Transverse colon (tissue), 4 donors: ENCODE measurements at places on chromosomes 7 and 10. TPM values are rescaled to one million over a fixed set of nuclear protein-coding genes. Genes with fewer than 3 reads are reported as not detected.

The FAM237B gene
- not detected for total RNA-seq

DNA sequence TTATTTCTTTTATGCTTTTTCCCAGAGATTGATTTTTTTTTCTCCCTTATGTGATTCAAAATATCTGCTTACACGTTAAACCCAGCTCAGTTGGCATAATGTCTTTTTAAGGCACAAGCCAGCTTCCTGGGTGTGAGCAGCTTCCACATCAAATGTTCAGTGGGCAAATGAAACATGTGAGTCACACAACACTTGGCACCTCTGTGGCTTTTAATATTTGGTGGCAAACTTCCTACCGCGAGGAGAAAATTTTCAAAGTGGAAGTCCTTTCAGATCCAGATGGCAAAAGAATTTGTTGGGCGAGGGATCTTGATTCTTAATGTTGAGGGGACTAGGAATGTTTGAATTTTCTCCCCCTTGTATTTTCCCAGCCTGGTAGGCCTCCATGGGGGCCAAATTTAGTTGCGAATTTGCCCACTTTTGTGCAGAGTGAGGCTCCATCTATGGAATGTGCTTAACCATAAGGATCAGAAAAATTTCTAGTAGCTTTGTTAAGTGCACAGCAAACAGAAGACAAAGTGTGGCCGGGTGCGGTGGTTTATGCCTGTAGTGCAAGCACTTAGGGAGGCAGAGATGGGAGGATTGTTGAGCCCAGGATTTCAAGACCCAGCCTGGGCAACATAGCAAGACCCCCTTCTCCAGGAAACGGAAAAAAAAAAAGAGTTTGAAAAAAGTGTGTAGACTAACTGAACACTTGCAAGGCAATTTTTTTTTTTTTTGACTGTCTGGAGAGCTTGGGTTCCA is 31.0 kb downstream of the CUX1 start:
- no peaks in the 10 kb centered on the region for H3K27me3 ChIP-seq
- H3K4me1 ChIP-seq, result no peaks in the 10 kb centered on the region
- H3K36me3 ChIP-seq, result no peaks in the 10 kb centered on the region
- DNase-seq, result no peak

The ASB4 gene
- total RNA-seq, result not detected

DNA sequence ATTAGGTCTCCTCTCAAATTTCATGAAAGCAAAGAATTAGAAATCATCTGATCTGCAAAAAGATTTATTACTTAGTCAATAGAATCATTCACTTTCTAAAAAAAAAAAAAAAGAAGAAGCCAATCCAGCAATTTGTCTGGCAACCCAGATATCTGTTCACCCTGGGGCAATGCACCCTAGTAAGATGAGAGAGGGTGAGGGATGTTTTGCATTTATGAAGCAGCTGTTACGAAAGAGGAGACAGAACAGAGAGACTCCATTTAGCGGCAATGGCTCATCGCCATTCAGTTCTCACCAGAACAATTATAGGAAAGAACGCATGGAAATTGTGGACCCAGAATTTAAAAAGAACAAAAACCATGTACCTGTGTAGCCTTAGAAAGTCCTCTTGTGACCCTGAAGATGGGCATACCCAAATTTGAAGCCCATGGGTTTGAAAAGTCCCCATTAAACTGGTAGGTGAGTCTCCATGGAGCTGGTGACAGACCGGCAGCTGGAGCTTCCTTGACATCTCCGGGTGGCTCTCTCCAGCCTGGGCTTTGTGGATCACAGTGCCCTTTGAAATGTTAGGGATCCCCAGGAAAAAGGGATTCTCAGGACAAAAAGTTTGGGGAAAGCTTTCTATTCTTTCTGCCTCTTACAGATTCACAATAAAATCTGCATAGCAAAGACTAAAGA is 45.5 kb upstream of the CCDC3 start:
- H3K36me3 ChIP-seq, result no peaks in the 10 kb centered on the region
- H3K27ac ChIP-seq, result no peak overlapping the region
- H3K4me1 ChIP-seq, result no peaks in the 10 kb centered on the region
- no peaks in the 10 kb centered on the region for H3K27me3 ChIP-seq

The BICC1 gene
- total RNA-seq, result 0.60 TPM

DNA sequence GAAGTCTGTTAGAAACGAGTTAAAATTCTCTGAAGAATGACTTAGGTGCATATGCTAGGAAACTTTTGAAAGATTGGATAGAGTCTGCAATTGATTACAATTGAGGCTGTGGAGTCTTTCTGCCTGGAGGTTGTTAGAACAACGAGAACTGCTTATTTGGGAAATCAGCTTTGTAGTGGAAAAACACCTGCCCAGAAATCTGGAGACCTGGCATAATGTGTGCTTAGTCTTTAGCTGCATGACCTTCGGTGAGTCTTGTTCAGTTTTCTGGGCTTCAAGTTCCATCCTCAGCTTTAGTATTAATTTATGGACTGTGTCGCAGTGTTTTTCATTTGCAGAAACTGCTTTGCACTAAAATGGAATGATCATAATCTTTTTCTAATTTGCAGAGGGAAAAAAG is 31.7 kb downstream of the CCNY start:
- H3K4me1 ChIP-seq, result peaks cover 39% of the 10 kb centered on the region
- H3K36me3 ChIP-seq, result no peaks in the 10 kb centered on the region
- no peak overlapping the region for H3K27ac ChIP-seq
- H3K4me3 ChIP-seq, result no peak overlapping the region

- H3K27ac ChIP-seq, result no peak overlapping the region
- H3K36me3 ChIP-seq, result no peaks in the 10 kb centered on the region
- peaks cover 11% of the 10 kb centered on the region for H3K27me3 ChIP-seq
- H3K4me1 ChIP-seq, result no peaks in the 10 kb centered on the region
Observed at GRCh38 chr10:27344568-27345454, 104.2 kb upstream of the ACBD5 start.

The AZGP1 gene
- total RNA-seq, result not detected

- no peak overlapping the region for H3K4me3 ChIP-seq
- no peak overlapping the region for H3K27ac ChIP-seq
- H3K27me3 ChIP-seq, result no peaks in the 10 kb centered on the region
- DNase-seq, result no peak
- no peaks in the 10 kb centered on the region for H3K36me3 ChIP-seq
- H3K4me1 ChIP-seq, result no peaks in the 10 kb centered on the region
Observed at GRCh38 chr7:125606671-125607070, 677.0 kb upstream of the POT1 start.

DNA sequence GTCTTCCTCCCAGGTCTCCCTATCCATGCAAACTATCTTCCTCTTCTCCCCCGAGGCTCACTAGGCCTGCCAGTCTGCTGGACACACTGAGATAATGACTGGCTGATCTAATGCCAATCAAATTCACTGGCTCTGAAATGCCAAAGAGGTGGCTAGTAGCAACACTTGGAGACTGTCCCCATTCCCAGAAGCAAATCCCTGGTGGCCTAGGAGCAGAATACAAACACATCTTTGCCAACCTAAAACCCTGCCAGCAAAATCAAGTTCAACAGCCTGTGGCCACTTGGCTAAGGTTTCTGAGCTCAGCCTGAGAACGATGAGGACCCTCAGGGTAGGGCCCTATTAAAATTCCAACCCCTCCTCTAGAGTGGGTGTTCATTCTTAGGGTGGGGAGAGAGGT is 46.6 kb downstream of the SH3PXD2A start:
- peaks cover 13% of the 10 kb centered on the region for H3K4me1 ChIP-seq
- no peak overlapping the region for H3K4me3 ChIP-seq
- no peak for DNase-seq
- H3K27ac ChIP-seq, result no peak overlapping the region
- no peaks in the 10 kb centered on the region for H3K36me3 ChIP-seq

GRCh38 chr10:10850214-10850613 is 167.5 kb upstream of the CELF2 start:
- no peaks in the 10 kb centered on the region for H3K27me3 ChIP-seq
- peaks cover 12% of the 10 kb centered on the region for H3K4me1 ChIP-seq
- no peak for DNase-seq
- no peak overlapping the region for H3K4me3 ChIP-seq

The GIMAP5 gene
- total RNA-seq, result 8.9 TPM

DNA sequence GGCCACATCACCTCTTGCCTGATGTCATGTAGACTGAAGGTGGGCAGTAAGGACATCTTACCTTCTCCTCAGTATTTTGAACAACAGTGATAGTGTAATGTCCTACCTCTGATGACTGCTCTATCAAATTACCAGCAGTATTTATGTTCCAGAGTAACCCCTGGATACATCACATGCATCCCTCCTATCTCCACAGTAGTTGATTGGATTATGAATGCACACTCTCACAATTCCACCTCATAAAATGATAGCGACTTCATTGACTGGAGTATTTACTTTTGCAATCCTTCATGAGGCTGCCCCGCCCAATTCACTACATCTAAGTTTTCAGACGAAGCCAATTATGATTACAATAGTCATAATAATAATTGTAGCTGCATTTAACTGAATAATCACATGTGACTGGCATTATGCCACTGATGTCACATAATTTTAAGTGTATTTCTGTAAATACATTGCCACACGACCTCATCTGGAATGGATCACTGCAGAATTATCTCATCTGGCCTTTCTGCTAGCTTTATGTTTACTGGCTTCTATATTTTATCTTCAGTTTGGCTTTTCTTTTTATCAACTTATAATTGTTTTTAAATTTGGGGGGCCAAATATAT is 268.9 kb downstream of the SLC25A13 start:
- no peak for DNase-seq
- no peak overlapping the region for H3K27ac ChIP-seq
- H3K36me3 ChIP-seq, result no peaks in the 10 kb centered on the region
- no peaks in the 10 kb centered on the region for H3K4me1 ChIP-seq

DNA sequence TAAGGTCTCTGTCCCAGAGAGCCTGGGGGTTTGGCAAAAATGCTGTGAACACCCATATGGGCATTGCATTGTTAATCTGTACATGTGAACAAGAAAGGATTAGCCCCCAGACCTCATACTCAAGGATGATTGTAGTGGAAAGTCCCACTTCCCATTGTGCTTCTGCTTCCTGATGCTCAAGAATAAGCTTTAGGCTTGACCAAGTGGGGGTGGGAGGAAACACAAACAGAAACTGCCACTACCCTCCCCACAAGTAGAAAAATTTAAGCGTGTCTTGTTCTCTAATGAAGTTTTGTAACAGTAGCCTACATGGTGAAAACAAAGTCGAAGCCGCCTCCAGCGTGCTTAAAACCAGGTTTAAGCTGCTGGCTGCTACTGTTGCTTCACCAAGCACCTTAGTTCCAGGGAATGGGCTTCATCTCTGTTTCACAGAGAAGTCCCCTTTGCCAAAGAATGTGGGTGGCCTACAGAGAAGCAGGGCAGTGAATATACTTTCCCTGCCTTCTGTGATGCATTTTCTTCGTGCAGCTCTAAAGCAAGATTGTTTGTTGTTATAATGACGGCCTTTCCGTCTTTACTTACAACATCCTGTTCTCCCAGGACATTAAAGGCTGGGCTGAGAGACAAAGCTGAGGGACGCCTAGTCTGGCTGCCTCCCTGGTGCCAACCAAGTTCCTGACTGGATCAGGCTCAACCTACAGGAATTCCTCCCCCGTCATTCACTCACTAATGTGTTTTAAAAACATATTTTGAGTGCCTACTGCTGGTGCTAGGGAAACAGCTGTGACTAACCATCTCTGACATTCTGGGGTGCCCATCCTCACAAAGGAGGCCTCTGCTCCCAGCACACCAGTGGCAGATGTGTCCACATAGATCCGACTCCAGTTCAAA is 32.1 kb upstream of the CCSER2 start:
- no peak for DNase-seq
- no peaks in the 10 kb centered on the region for H3K4me1 ChIP-seq
- H3K27ac ChIP-seq, result no peak overlapping the region

The TRIM4 gene
- total RNA-seq, result 40.0 TPM

GRCh38 chr10:60863796-60864195 is 80.2 kb downstream of the RHOBTB1 start:
- H3K27me3 ChIP-seq, result no peaks in the 10 kb centered on the region

DNA sequence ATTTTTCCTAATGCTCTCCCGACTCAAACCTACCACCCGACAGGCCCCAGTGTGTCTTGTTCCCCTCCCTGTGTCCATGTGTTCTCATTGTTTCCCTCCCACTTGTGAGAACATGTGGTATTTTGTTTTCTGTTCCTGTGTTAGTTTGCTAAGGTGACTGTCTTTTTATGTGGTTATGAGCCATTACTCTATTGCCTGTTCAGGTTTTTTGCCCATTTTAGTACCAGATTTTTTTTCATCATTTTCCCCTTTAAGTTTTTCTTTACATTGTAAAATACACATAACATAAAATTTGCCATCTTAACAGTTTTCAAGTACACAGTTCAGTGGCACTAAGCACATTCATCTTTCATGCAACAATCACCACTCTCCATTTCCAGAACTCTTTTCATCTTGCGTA is 133.5 kb downstream of the GPR158 start:
- H3K27ac ChIP-seq, result no peak overlapping the region
- H3K27me3 ChIP-seq, result no peaks in the 10 kb centered on the region
- no peaks in the 10 kb centered on the region for H3K4me1 ChIP-seq
- no peak for DNase-seq
- H3K4me3 ChIP-seq, result no peak overlapping the region

The EGR2 gene
- total RNA-seq, result 0.82 TPM

GRCh38 chr7:49125246-49125645 is 200.9 kb downstream of the CDC14C start:
- H3K27ac ChIP-seq, result no peak overlapping the region
- no peaks in the 10 kb centered on the region for H3K4me1 ChIP-seq
- H3K27me3 ChIP-seq, result no peaks in the 10 kb centered on the region
- no peaks in the 10 kb centered on the region for H3K36me3 ChIP-seq
- no peak for DNase-seq
- no peak overlapping the region for H3K4me3 ChIP-seq

The UCN3 gene
- total RNA-seq, result not detected

DNA sequence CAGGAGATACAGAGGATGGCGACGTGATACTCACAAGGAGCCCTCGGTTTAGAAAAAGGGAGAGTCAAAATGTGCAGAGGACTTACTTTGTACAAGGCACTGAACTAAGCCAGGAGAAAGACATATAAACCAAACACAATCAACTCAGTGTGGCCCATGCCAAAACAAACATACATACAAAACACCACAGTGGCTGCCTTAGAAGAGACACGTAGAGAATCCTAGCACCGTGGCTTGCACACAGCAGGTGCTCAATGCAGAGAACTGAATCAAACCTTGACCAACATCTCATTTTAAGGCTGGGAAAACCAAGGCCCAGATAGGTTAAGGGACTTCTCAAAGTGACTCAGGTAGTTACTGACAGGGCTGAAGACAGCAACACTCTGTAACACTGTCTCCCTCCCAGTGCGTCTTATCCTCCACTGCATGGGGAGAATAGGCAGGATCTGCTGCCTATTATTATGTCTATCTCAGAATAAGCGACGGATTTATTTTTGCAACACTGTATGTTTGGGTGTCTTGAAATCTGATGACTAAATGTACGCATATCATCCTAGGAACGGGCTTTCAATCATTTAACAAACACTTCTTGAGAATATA is 11.0 kb downstream of the SORBS1 start:
- H3K27ac ChIP-seq, result peak overlapping the region; percentile 47
- no peak overlapping the region for H3K4me3 ChIP-seq
- H3K36me3 ChIP-seq, result no peaks in the 10 kb centered on the region
- DNase-seq, result no peak
- H3K27me3 ChIP-seq, result no peaks in the 10 kb centered on the region
- H3K4me1 ChIP-seq, result peaks cover 58% of the 10 kb centered on the region

GRCh38 chr10:100912013-100912604 is 654 bp upstream of the SLF2 start:
- peak overlapping the region; percentile 17 for H3K4me3 ChIP-seq
- peaks cover 8% of the 10 kb centered on the region for H3K36me3 ChIP-seq
- DNase-seq, result no peak
- H3K27me3 ChIP-seq, result no peaks in the 10 kb centered on the region
- peaks cover 35% of the 10 kb centered on the region for H3K4me1 ChIP-seq
- H3K27ac ChIP-seq, result peak overlapping the region; percentile 98

The DKK1 gene
- not detected for total RNA-seq
